Choroid plexus epithelial cell (primary cell): ENCODE measurements at places on chromosomes 2 and 18.

DNA sequence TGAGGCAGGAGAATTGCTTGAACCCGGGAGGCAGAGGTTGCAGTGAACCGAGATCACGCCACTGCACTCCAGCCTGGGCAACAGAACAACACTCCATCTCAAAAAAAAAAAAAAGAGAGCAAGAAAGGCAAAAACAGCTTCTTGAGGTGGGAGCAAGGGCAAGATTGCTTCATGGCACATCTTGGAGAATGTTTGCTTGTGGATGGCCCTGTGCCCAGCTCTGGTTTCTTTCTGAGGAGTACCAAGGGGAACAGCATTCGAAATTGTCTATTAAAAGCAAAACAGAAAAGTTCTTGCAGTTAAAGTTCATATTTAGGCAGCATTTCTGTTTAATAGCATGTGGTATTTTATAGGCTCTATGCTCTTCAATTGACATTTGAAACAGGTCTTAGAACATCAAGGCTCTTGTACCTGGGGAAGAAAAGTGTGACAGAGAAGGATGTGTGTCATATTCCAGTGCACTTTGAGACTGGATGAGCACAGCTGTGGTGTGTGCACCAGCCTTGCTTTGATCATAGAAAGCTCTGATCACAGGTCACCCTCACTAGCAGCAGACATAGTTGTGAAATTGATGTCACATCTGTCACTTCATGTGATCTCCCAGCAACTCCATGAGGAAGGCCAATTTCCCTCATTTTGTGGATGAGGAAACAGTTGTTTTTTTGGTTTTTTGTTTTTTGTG, 154.3 kb downstream of the UXS1 start:
- no peak for DNase-seq

GRCh38 chr2:223725494-223725893, 111.9 kb downstream of the AP1S3 start:
- DNase-seq, result peak; percentile 96

- DNase-seq, result peak; percentile 70
Measured at GRCh38 chr18:59308248-59308937, 10.1 kb downstream of the CPLX4 start.

GRCh38 chr2:239225371-239225851, 175.4 kb downstream of the HDAC4 start:
- no peak for DNase-seq

DNA sequence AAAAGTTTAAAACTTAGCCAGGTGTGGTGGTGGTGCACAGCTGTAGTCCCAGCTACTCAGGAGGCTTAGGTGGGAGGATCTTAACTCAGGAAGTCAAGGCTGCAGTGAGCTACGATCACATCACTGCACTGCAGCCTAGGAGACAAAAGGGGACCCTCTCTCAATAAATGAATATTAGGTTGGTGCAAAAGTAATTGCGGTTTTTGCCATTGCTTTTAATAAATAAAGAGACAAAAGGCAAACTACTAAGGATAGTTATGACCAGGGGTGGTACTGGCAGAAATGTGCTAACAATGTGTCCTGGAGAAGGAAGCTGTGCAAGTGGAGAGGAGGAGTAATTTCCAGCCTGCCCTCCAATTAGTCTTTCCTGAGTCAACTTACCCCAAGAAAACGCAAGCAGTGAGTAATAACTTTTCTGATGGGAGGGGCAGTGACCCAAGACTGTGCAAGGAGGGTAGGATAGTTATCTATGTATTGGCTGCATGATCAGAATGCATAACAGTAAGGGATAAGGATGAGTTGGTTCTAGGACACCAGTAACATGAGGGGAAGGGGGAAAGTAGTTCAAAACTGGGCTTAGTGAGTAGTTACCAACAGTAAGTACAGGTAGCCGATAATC, 1.5 kb downstream of the EXOC6B start:
- DNase-seq, result peak; percentile 50

DNA sequence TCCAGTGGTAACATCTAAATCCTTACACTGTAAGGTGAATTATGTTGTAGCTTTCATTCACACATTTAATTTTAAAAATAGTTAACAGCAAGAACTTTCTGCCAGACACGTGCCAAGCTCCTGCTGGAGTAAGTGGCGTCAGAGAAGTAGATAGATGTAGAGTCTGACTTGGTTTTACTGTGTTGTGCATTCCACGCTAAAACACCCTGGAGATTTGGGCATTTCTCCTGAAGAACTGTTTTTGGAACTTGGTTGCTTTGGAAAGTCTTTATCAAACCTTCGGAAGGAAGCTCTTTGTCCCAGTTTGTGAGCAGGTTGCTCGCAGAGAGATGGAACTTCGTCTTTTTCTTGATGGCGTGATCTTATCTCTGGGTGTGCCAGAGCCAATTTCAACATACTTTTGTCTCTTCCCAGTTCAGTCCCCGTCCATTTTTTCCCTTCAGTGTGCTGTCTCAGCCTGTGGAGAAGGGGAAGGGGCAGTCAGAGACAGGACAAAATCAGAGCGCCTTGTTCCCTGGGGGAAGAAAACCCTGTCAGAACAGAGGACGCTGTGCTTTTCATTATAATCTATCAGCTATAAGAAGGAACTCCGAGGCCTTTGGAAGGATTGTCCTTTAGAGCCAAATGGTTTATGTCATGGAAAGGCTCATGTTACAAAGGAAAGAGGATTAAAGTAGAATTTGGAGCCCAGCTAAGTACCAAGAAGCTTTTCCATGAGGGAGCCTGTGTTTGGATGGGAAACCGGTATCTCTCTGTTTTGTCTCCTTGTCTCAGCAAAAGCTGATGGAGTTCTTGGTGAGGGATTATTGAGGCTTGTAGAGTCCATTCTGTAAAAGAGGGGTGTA, 18.9 kb downstream of the GRHL1 start:
- no peak for DNase-seq

DNA sequence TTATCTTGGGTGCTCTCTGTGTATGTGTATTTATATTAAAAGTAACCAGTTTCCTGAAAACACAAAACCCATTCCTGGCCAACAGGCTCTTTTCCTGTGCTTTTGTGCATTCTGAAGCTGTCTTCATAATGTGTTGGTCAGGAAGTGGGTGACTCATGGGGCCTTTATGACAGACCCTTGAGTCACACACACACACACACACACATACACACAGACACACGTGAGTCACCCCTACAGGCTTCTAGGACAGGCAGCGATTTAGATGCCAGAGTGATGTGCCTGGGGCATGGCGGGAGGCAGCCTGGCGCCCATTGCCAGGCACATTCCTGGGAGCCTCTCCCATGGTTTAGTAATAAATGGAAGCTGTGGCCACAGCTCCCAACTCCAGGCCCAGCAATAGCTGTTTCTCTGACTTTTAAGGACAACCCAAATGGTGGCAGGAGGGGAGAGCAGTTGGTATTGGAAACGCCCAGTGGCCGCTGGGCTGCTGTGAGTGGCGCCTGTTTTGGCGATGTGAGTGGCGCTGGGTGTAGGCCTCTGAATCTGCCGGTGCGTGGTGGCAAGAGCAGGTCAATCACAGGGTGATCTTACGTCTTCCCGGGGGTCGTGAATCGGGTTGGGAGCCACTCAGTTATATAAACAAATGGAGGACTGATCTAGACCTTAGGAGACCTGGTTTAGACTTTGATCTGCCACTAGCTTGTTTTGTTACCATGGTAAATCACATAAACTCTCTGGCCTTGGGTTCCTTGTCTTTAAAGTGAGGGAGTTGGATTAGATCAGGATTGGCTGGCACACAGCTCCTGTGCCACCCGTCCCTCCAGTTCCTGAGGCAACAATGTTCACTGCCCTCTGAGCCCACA, 150.7 kb upstream of the DLX2 start:
- peak; percentile 99 for DNase-seq

DNA sequence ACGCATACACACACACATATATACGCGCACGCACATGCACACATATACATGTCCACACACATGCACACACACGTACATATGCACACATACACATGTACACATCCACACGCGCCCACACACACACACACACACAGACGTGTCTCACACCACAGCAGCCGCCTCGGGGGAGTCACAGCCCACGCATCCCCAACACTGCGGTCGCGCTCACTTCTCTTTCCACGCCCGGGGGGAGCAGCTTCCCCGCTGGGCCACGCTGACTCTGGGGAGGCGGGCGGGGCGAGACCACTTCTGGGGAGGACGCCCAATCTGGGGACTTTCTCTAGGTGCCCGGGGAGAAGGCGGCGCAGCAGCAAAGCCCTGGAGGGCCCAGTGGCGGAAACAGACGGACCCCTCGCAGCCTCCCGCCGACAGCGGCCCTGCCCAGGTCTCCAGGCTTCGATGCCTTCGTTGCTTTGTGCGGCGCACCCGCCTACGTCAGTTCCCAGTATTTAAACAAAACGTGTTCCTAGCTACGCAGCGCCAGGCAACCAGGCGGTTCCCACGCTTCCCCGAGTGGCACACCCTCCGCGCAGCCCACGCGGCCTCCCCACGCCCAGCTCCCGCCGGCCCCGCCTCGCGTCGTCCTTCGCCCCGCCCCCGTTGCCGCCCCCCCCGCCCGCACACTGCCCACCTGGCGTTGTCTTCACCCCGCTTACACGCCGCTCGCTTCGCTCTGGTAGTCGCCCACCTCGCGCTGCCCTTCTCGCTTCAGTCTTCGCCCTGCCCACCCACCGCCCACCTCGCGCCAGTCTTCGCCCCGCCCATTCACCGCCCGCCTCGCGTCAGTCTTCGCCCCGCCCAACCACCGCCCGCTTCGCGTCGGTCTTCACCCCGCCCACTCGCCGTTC, 810 bp upstream of the RBFA start:
- DNase-seq, result peak; percentile 28

DNA sequence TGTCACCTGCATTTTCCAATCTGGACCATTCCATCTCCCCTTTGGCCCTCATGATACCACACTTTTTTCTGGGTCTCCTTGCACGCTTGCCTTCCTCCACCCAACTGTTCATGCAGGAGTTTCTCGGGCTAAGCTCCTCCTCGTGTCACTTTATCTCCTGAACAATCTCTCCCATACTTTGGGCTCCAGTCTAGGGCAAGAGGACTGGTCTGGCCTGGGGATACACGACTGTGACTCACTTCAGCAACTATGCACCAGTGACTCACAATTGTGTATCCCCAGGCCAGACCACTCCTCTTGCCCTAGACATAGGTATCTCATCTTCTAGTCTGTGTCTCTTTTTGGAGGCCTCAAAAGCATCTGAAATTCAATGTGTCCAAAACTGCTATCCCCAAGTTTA, 149.4 kb upstream of the PTPRM start:
- DNase-seq, result peak; percentile 61

GRCh38 chr2:225735844-225736243, 336.3 kb downstream of the NYAP2 start:
- DNase-seq, result peak; percentile 97

DNA sequence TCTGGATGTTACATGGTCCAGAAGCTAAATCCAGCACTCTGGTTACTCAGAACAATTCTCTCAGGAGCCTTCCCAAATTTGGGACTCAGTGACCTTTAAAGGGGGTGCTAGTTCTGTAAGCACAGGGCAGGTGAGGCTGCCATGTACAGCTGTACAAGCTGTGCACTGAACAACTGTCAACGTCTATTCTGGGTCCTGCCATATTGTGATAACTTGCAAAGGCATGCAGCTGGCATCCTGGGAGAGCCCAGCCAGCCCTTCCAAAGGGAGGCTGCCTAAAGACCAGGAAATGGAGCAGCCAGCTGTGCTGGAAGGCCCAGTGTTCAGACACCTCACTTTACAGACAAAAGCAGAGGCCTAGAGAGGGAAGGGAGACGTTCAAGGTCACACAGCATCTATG, 204.8 kb downstream of the KLHL29 start:
- no peak for DNase-seq

- DNase-seq, result no peak
Measured at GRCh38 chr2:32192418-32192817, 26.8 kb downstream of the SLC30A6 start.

GRCh38 chr18:6207116-6207515, 207.6 kb downstream of the L3MBTL4 start:
- DNase-seq, result no peak

DNA sequence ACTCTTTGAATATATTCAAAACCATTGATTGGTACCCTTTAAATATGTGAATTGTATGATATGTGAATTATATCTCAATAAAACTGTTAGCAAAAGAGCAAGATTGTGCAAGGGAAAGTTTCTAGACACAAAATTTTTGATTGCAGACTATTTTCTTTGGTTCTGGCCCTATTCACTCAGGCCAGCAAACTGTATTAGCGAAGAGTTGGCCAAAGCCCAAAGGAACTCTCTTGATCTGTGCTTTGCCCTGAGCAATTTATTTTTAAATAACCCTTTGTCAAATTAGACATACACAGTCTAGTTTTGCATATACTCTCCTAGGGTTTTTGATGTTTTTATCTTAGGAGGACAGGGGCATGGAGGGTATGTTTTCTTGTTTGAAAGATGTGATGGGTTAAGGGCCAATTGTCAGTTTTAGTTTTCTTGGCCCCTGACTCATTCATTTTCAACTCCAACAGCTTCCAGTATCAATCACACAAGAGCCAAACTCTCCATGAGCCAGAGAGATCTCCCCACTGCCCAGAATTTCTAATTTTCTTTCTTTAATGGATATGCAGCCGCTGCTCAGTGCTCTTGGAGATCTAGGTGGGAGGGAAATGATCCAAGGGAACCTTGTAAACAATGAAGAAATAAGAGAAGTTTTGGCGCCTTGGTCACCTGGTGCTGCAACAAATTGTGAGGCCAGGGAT, 231.5 kb downstream of the SRBD1 start:
- DNase-seq, result no peak

DNA sequence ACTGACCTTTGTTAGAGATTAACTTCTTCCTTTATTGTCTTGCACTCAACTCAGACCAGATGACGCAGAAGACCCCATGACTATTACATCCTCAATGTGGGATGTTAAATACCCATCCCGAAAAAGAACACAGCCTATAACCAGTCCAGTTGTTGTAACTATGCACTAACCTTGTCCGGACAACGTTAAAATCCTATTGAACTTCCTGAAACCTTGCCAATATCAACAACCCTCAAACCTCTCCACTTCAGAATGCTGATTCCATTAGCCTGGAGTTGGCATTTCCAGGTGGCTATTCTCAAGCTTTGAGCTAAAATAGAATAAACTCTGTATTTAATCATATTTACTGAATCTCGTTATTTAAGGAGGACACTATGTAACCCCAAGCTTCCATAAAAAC, 13.6 kb downstream of the NMS start:
- DNase-seq, result no peak

GRCh38 chr2:230668939-230669303, 43.7 kb upstream of the CAB39 start:
- no peak for DNase-seq

DNA sequence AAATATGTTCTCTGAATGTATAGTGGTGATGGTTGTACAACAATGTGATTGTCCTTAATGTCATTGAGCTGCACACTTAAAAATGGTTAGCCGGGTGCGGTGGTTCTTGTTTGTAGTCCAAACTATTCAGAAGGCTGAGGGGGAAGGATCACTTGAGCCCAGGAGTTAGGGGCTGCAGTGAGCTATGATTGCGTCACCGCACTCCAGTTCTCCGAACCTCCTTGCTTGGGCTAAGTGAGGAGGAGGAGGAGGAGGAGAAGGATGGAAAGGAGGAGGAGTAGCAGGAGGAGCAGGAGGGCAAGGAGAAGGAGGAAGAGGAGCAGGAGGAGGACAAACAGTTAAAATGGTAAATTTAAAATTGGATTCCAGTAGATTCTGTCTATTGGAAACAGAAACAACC, 10.5 kb downstream of the SLC14A1 start:
- no peak for DNase-seq

- DNase-seq, result no peak
Measured at GRCh38 chr2:3073041-3073595, 304.5 kb downstream of the EIPR1 start.
